SJCRH30 (cell line): ENCODE measurements at places on chromosomes 6 and 20. TPM values are rescaled to one million over a fixed set of nuclear protein-coding genes. Genes with fewer than 3 reads are reported as not detected.
A peak's percentile ranks its signal among the peaks of the same experiment; 100 is the strongest.

TTI1 gene
- 57.5 and 66.0 TPM in 2 replicates for total RNA-seq

MOG gene
- total RNA-seq: not detected in 2 replicates

DNAH8 gene
- total RNA-seq: under 0.01 and 0.03 TPM in 2 replicates

CTAGE9 gene
- total RNA-seq: not detected in 2 replicates

SYCP2L gene
- total RNA-seq: 3.0 and 3.5 TPM in 2 replicates

EPB41L1 gene
- 6.7 and 8.0 TPM in 2 replicates for total RNA-seq

TP53TG5 gene
- total RNA-seq: not detected in 2 replicates

PCNA gene
- total RNA-seq: 431 and 450 TPM in 2 replicates

SYNE1 gene
- 25.4 and 27.3 TPM in 2 replicates for total RNA-seq

PAX1 gene
- total RNA-seq: not detected in 2 replicates

- H3K27ac ChIP-seq: no peak overlapping the region
- no peak for DNase-seq
- peaks cover 10% of the 10 kb centered on the region for H3K4me1 ChIP-seq
- no peaks in the 10 kb centered on the region for H3K27me3 ChIP-seq
- no peak overlapping the region for H3K4me3 ChIP-seq
- H3K36me3 ChIP-seq: no peaks in the 10 kb centered on the region
These were observed 24.1 kb downstream of the AFDN start for GRCh38 chr6:167850782-167851181.

DNA sequence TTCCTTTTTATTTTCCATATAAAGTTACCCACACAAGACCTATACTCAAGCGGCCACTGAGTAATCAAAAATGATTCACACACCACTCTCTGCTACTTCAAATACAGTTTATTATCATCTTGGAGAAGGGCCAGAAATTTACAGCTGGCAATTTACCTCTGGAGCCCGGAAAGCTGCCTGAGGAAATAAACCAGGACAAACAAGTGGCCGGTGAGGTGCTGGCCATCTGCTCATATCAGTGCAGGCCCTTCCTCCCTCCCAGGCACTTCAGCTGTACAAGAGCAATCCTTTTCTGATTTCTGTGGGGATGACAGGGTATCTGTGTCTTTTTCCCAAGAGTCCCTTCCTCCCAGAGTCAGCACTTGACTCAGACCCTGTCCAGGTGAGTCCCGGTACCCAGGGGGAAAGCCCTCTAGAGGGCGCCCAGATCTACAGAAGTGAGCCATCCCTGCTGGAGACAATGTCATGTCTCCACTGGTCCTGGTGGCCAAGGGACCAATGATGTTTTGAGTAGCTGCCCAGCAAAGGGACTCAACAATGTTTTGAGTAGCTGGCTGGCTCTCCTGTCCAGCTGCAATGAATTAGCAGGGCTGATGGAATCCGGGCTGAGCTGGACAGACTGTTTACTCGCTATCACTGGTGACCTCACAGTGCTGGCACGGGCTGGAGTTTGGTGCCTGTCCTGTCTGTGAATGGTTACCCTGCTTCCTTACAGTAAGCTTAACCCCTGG lies 23.6 kb downstream of the LRP11 start:
- no peaks in the 10 kb centered on the region for H3K27me3 ChIP-seq
- DNase-seq: peak; percentile 52
- H3K36me3 ChIP-seq: peaks cover 6% of the 10 kb centered on the region; the same call in 1 of the 2 replicates

GRCh38 chr20:49595811-49596561 lies 28.0 kb upstream of the PTGIS start:
- DNase-seq: peak; percentile 71
- no peak overlapping the region for H3K4me3 ChIP-seq
- H3K27ac ChIP-seq: peak overlapping the region; percentile 53
- peaks cover 37% of the 10 kb centered on the region for H3K4me1 ChIP-seq
- no peaks in the 10 kb centered on the region for H3K27me3 ChIP-seq

DNA sequence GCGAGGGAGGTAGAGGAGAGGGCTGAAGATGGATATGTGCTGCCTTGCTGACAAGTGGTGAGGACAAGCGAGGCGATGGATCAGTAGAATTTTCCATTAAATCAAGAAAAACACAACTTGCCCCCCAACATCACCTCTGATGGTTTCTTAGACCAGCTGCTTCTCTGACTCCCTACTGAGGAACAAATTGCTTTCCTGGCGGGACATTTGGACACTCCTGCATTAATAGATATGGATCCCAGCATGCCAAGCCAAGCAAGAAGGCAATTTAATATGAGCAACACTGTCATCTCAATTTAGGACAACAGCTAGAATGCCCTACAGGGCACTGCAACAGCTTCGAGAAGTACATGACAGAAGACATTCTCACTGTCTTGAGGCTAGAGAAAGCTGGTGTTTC lies 248.4 kb upstream of the AGPAT4 start:
- H3K4me3 ChIP-seq: no peak overlapping the region
- H3K27me3 ChIP-seq: no peaks in the 10 kb centered on the region
- no peaks in the 10 kb centered on the region for H3K36me3 ChIP-seq
- no peak for DNase-seq

DNA sequence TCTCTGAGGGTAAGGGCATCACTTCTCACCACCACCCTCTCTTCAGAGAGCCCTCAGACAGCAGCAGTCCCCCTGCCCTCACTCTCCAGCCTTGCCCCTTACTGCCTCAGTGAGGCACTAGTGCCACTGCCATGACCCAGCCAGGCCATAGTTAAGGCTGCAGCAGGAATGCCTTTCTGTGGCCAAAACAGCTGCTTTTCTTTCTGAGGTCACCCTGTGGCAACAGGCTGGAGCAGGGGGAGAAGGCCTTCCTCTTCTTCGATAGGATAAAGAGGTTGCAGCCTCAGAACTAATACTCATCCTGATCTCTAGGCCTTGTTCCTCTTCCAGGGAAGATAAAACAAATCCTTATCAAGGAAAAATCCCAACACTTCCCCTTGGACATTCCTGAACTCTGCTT lies 56.8 kb upstream of the ECI2 start:
- no peak for DNase-seq
- no peak overlapping the region for H3K27ac ChIP-seq
- no peaks in the 10 kb centered on the region for H3K4me1 ChIP-seq
- no peaks in the 10 kb centered on the region for H3K27me3 ChIP-seq
- no peaks in the 10 kb centered on the region for H3K36me3 ChIP-seq

GRCh38 chr6:101633081-101633480 lies 239.6 kb downstream of the GRIK2 start:
- no peak overlapping the region for H3K27ac ChIP-seq
- no peaks in the 10 kb centered on the region for H3K27me3 ChIP-seq
- H3K4me3 ChIP-seq: no peak overlapping the region

- no peak overlapping the region for H3K27ac ChIP-seq
- H3K4me3 ChIP-seq: no peak overlapping the region
- no peaks in the 10 kb centered on the region for H3K4me1 ChIP-seq
- H3K36me3 ChIP-seq: no peaks in the 10 kb centered on the region
- H3K27me3 ChIP-seq: no peaks in the 10 kb centered on the region
These were observed 92.0 kb upstream of the PRDM1 start for GRCh38 chr6:105994118-105994590.

- H3K27me3 ChIP-seq: no peaks in the 10 kb centered on the region
- no peak for DNase-seq
- H3K4me3 ChIP-seq: no peak overlapping the region
- no peak overlapping the region for H3K27ac ChIP-seq
These were observed 108.0 kb upstream of the TMEM170B start for GRCh38 chr6:11429577-11429976.

DNA sequence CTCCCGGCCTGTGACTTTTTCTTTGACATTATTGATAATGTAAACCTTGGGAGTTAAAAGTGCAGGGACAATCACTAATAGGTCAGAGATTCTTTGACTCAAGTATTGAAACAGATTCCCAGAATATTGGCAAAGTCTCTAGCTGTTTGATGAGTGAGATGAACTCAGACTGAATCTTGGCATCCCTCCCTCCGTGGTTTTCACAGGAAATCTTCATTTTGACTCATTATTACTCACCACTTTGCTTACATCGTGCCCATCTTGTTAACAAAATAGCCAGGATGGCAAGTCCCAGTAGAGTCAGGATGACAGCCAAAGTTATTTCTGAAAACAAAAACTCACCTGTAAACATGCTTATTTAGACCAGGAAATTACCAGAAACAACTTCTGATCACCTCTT lies 2.0 kb downstream of the TSBP1 start:
- H3K4me3 ChIP-seq: no peak overlapping the region
- no peaks in the 10 kb centered on the region for H3K36me3 ChIP-seq
- H3K27ac ChIP-seq: no peak overlapping the region
- H3K4me1 ChIP-seq: no peaks in the 10 kb centered on the region
- no peak for DNase-seq

DNA sequence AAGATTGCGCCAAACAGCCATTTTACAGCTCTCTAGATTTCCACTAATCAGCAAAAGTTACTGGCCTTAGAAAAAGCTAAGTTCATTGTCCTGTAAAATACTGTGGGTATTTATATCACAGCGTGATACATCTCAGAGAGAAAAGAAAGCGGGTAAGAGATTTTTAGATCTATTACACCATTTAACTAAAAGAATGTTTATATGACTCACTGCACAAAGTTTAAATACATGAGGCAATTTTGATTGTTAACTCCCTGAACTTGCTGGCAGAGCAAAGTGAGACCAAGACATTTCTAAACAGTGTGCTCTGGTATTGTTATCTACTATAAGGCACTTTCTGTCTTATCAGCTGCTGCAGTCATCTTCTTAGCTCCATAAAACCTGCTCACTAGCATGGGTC lies 314.3 kb downstream of the EPHA7 start:
- no peaks in the 10 kb centered on the region; the same call in 1 of the 2 replicates for H3K4me1 ChIP-seq
- H3K27ac ChIP-seq: no peak overlapping the region
- no peaks in the 10 kb centered on the region for H3K36me3 ChIP-seq
- no peak for DNase-seq

- H3K4me3 ChIP-seq: no peak overlapping the region
- no peak overlapping the region for H3K27ac ChIP-seq
- H3K4me1 ChIP-seq: no peaks in the 10 kb centered on the region
- H3K36me3 ChIP-seq: no peaks in the 10 kb centered on the region
- DNase-seq: no peak
These were observed 22.4 kb upstream of the TASP1 start for GRCh38 chr20:13661070-13661685.

GRCh38 chr6:40474937-40475336 lies 112.2 kb downstream of the LRFN2 start:
- no peak overlapping the region for H3K27ac ChIP-seq
- H3K36me3 ChIP-seq: no peaks in the 10 kb centered on the region
- H3K27me3 ChIP-seq: 0 out of 2 replicates have a peak, but pooled peaks cover 6% of the 10 kb centered on the region
- H3K4me1 ChIP-seq: no peaks in the 10 kb centered on the region; the same call in 1 of the 2 replicates
- DNase-seq: no peak

GRCh38 chr20:23670361-23670760 lies 18.5 kb downstream of the CST4 start:
- no peak for DNase-seq
- no peak overlapping the region for H3K27ac ChIP-seq
- no peak overlapping the region for H3K4me3 ChIP-seq
- no peaks in the 10 kb centered on the region for H3K27me3 ChIP-seq
- no peaks in the 10 kb centered on the region for H3K4me1 ChIP-seq

DNA sequence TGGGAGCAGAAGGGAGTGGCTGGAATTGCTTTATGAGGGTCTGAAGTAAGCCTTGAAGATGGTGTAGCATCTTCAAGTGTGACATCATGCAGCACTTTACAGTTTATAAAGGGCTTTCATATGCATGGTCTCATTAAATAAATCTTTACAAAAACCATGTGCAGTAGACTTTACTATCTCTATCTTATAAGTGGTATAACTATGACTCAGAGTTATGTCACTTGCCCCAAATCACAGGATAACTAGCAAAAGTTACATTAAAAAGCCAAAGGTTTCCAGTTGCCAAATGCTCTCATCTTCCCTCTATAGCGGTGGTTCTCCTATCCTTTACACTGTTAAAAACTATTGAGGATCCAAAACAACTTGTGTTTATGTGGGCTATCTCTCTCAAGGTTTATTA lies 687.7 kb upstream of the MARCKS start:
- no peak for DNase-seq
- H3K4me1 ChIP-seq: peaks cover 17% of the 10 kb centered on the region
- no peaks in the 10 kb centered on the region for H3K36me3 ChIP-seq
- H3K27me3 ChIP-seq: no peaks in the 10 kb centered on the region
- no peak overlapping the region for H3K4me3 ChIP-seq
- H3K27ac ChIP-seq: no peak overlapping the region

- DNase-seq: no peak
- no peak overlapping the region for H3K27ac ChIP-seq
- no peaks in the 10 kb centered on the region for H3K36me3 ChIP-seq
These were observed 57.3 kb upstream of the CST7 start for GRCh38 chr20:24891546-24892393.

- H3K4me3 ChIP-seq: peak overlapping the region; percentile 17; the same call in 1 of the 2 replicates
- no peaks in the 10 kb centered on the region for H3K27me3 ChIP-seq
- DNase-seq: peak; percentile 82
- H3K4me1 ChIP-seq: peaks cover 17% of the 10 kb centered on the region
These were observed 59.6 kb upstream of the TAGAP start for GRCh38 chr6:159104163-159104925.
